ENCODE measurements at places on chromosomes 7 and 10. TPM values are rescaled to one million over a fixed set of nuclear protein-coding genes. Genes with fewer than 3 reads are reported as not detected.

The PDGFA gene
- polyA plus RNA-seq: 0.59 TPM

DNA sequence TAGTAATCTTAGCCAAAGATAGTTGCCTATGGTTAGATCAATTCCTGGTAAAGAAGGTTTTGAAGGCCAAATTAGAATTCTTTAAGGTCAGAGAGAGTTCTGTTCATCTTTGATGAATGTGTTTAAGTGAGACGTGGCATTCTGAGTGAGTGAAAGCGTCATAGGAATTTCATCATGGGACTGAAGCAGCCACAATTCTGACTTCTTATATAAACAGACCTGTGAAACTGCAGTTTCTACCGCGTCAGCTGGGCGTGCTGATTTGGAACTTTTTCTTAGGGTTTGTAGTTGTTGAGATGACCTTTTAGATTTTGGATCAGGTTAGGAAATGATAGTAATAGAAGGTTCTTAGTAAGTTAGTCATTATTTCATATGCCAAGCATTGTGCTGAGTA is 103.8 kb downstream of the CNNM2 start:
- H3K36me3 ChIP-seq: peaks cover 4% of the 10 kb centered on the region
- no peak overlapping the region for H3K27ac ChIP-seq
- no peaks in the 10 kb centered on the region for H3K27me3 ChIP-seq
- no peak for DNase-seq

- H3K27ac ChIP-seq: peak overlapping the region; percentile 69
- no peak overlapping the region for H3K4me3 ChIP-seq
Observed at GRCh38 chr10:28624351-28624750, 53.0 kb upstream of the BAMBI start.

DNA sequence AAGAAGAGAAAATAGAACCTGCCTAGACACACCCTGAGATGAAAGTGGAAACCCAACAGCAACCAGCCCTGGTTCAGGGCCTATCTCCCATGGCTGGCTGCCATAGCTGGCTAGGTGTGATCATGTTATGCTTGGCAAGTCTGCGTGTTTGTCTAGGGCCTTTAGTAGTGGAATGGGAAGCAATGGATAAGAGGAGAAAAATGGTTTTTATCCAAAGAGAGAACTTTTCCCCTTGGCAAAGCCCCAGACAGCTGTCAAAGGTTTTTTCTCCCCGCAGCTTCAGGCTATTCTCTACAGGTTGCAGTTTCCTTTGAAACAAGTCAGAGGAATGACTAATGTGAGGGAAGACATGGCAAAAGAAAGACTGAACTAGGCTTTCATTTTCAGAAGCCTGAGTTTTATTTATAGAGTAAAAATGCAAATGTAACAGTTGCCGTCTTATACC is 161.5 kb downstream of the SEMA3D start:
- DNase-seq: no peak
- H3K27ac ChIP-seq: no peak overlapping the region
- no peak overlapping the region for H3K4me3 ChIP-seq
- H3K36me3 ChIP-seq: no peaks in the 10 kb centered on the region
- no peaks in the 10 kb centered on the region for H3K4me1 ChIP-seq

Data from immature natural killer cell (primary cell).